Cerebellar cortex (tissue), 1 donor: ENCODE measurements at places on chromosomes 3 and 15.

GRCh38 chr3:135007607-135008006, 212.5 kb downstream of the EPHB1 start:
- DNase-seq, result no peak

- no peak for DNase-seq
Measured at GRCh38 chr15:51754267-51754666, 2.9 kb downstream of the TMOD2 start.

DNA sequence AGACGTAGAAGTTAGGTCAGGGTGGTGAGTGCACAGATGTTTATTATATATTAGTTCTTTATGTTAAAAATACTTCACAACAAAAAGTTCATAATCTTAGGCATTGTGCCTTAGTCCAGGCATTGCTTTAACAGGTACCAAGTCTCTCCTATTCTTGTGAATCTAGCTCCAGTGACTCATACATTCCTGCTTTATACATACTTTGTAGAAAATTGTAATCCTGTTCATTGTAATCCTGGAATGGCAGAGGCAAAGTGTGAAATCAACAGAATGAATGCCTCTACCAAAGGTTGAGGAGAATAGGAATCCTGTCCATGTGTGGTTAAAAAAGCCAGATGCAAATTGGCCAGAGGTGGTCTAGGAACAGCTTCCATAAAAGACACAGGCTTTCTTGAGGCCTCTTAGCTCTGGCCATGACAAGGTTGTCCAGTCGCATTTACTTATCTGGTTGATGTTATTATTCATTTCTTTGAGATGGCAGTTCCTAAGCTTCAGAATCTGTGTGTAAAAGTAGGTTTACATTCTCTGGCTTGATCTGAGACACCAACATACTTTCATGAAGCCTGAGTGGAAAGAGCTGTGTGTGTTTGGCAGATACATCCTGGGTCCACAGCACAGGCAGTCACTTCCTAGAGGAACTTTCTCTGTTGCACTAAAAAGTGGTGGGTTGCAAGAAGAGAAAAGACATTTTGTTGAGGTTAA, 109.0 kb downstream of the CDIN1 start:
- no peak for DNase-seq

- DNase-seq, result peak; percentile 32
Measured at GRCh38 chr15:69595009-69595791, 142.6 kb downstream of the RPLP1 start.

DNA sequence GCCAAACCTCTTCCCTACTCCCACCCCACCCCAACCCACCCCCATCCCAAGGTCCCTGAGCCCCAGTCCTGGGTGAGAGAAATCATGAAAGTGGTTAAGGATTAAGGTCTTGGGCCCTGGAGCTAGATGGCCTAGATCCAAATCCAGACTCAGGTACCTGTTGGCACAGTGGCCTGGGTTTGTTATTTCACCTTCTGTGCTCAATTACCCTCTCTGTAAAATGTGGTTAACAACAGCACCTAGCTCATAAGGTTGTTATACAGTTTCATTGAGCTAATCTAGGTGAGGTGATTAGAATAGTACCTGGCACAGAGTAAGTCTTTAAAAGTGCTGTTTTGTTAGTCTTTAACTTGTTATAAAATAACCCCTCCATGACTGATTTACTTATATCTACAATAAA, 6.4 kb upstream of the SNUPN start:
- no peak for DNase-seq

DNA sequence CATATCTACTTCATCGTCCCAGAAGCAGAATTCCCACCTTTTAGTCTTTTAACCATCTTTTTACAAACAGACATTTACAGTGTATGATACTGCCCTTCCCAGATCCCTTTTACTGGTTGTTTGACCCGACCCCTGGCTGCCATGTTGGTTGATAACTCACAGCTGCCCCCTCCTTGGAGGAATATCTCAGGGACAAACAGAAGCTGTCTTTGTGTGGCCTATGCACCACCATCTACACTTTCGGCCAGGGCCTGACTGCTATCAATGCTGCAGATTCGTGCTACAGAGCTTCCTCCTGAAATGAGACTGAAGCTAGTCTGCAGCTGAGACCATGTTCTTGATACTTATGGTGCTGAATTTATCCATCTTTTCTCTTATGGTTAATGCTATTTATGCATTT, 6.6 kb upstream of the POLQ start:
- DNase-seq, result no peak

DNA sequence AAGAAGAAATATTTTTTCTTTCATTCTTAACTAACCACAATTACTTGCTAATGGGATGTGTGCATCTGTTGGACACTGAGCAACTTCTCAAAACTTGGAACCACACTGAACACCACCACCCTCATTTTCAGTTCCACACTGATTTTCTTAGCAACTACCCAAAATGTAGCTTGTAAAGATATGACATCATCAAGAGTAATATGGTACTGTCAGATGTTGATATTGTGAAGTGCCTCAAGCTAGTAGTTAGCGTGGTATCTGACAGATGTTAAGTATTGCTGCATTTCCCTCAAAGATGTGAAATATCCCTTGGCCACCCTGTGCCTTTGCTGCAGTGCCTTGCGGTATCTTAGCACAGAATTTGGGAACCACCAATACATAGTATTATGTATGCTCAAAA, 9.3 kb downstream of the RFTN1 start:
- no peak for DNase-seq

DNA sequence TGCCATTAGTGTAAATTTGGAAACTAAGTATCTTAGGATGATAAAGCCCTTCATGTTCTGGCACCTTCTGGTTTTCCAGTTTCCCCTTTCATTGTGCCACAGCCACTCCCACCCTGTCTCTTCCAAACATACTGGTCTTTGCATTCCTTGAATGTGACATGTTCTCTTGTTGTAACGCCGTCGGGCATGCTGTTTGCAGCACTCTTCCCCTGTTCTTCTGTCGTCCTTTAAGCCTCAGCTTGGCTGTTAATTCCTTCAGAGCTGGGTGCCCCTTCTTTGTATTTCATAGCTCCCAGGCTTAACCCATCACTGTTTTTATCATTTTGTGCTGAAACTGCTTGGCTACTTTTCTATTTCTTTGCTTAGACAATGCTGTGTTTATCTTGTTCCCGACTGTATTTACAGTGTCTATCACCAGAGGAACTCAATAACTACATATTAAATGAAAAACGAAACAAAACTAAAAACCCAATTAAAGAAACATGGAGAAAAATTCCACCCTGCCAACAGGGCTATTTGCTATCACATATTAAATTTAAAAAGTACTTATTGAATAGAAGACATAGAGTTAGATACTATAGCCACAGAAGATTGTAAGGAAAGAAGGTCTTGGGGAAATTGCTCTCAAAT, 95.4 kb upstream of the KCNAB1 start:
- DNase-seq, result no peak

DNA sequence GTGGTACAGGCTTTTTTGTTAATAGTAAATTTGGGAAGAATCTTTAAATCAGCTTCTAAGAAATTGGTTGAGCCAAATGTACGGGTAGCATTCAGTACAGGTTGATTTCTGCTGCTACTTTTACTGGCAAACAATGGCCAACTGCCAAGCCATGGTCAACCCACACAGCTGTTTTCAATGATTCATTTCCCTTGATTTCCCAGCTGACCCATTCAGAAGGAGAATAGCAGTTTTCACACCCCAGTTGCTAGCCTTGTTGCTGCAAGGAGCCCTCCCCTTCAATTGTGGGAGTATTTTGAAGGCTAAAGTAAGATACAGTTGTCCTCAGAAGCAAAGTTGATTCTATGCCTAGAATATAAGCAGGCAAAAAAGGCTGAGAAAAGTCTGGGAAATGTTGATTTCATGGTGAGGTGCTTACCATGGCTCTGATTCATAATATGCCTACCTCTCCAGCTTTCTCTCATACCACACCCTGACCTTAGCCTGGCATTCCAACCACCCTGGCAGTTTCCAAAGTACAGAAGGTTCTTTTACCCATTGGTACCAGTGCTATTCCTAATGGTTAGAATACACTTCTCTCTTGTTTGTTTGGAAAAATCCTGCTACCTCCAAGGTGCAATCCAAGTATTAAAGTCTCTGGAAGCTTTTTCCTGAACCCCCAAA, 320.3 kb upstream of the TGFBR2 start:
- no peak for DNase-seq

- DNase-seq, result no peak
Measured at GRCh38 chr15:91992945-91993344, 139.4 kb downstream of the SLCO3A1 start.

DNA sequence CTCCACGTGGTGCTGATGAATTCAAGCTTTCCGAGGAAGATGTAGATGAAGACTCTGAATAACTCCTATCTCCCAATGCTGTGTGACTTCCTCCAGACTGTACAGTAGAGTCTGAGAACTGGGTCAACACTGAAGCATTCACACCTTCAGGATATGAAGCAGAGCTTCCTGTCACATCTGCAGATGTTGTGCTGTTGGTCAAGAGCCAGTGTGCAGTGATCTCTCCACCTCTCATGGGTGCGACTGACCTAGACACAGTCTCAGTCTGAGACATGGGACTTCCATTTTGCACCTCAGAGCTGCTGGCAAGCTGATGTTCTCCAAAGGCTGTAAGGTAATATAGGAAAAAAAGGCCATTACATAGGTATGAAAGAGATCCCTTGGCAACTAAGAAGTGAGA, 36.5 kb downstream of the HEG1 start:
- no peak for DNase-seq

GRCh38 chr15:47924381-47924780, 196.4 kb upstream of the SLC24A5 start:
- DNase-seq, result no peak

- no peak for DNase-seq
Measured at GRCh38 chr3:180295811-180296210, 259.1 kb upstream of the PEX5L start.

GRCh38 chr15:62742409-62743171, 300.0 kb upstream of the TPM1 start:
- DNase-seq, result peak; percentile 77

DNA sequence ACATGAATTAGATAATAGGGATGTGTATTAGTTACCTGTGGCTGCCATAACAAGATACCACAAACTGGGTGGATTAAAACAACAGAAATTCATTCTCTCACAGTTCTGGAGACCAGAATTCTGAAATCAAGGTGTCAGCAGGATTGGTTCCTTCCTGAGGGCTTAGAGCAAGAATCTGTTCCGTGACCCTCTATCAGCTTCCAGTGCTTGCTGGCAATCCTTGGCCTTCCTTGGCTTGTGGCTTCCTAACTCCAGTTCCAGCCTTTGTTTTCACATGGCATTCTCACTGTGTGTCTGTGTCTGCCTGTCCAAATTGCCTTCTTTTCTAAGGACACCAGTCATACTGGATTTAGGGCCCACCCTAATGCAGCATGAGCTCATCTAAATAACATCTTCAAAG, 94.4 kb upstream of the NR2E3 start:
- DNase-seq, result no peak

DNA sequence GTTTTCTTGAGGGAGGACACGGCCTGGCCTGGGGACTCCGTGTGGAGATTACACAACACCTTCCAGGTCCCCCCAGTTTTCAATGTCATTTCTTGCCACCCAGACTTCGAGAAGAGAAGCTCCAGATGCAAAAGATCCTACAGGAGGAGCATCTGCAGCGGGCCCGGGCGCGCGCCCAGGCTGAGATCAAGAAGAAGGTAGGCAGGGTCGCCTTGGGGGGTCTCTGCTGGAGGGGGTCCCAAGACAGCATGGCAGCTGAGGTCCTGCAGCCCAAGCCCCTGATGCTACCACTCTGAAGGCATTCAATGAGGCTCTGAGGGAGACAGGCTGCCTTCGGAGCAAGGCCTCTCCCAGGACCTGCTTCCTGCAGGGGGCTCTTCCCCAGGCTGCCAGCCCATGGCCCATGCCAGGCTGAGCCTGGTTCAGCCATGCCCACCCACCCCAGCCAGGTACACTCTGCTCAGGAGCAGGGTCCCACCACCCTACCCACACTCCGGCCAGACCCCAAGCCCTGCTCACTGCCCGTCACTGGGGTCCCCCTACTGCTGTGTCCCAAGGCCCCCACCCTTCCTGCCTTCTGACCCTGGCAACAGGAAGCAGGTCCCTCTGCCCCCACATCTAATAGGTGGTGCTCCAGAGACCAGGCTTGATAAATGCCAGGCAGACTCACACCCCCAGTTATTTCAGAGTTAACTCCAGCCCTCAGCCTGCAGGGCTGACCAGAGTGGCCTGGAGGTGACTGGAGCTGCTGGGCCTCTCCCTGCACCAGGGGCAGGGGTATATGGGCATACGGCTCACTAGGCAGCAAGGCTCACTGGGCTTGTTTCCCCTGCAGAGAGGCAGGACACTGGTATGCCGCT, 40.0 kb downstream of the ZXDC start:
- no peak for DNase-seq

- no peak for DNase-seq
Measured at GRCh38 chr3:65975032-65975431, 63.7 kb downstream of the MAGI1 start.

GRCh38 chr3:99479768-99480167, 158.6 kb upstream of the COL8A1 start:
- no peak for DNase-seq

GRCh38 chr3:20958161-20958560, 772.2 kb upstream of the SGO1 start:
- no peak for DNase-seq

- DNase-seq, result no peak
Measured at GRCh38 chr15:77035584-77035983, 35.3 kb downstream of the TSPAN3 start.

- DNase-seq, result no peak
Measured at GRCh38 chr15:84762840-84763572, 14.6 kb downstream of the ZNF592 start.

GRCh38 chr15:50068016-50068415, 51.0 kb downstream of the ATP8B4 start:
- no peak for DNase-seq

- DNase-seq, result no peak
Measured at GRCh38 chr15:39156166-39156565, 424.7 kb upstream of the THBS1 start.

DNA sequence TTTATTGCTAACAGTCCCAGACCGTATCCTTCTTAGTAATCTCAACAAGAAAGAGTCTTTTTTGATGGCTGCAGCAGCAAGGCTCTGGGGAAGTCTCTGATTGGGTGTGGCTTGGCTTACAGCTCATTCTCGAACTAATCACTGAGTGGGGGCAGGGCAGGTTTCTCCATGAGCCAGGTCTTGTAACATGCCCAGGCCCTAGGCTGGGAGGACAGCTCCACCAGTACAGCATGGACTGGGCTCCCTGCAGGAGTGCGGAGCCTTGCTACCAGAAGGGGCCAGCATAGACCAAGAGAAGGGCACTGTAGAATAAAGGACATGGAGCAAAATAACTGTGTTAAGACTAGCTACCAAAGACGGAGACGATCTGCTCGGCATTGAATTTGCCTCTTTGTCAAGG, 7.2 kb downstream of the CD276 start:
- DNase-seq, result peak; percentile 65
